Stimulated activated CD4-positive, alpha-beta T cell treated with anti-CD3 and anti-CD28 coated beads, Interleukin-1b, Interleukin-23, amount 100 ng/mL, for 1 hour (primary cell): ENCODE measurements at places on chromosomes 5 and 9.

DNA sequence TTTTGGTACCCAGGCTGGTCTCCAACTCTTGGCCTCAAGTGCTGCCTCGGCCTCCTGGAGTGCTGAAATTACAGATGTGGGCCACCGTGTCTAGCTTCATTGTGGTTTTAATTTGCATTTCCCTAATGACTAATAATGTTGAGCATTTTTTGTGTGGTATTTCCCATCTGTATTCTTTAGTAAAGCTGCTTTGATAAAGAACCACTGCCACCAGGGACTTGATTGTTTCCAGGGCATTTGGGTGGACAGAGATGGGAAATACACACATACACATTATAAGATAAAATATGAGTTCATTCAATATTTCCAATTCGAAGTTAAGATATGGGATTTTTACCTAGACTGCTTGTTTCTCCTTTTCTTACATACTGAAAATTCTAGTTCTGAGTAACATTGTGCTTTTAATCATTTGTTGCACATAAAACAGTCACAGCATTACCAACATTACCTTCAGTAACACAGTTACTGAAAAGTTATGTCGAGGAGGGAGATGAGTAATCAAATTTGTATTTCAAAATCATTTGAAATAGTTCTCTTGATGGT, 28.9 kb downstream of the HABP4 start:
- DNase-seq: no peak

DNA sequence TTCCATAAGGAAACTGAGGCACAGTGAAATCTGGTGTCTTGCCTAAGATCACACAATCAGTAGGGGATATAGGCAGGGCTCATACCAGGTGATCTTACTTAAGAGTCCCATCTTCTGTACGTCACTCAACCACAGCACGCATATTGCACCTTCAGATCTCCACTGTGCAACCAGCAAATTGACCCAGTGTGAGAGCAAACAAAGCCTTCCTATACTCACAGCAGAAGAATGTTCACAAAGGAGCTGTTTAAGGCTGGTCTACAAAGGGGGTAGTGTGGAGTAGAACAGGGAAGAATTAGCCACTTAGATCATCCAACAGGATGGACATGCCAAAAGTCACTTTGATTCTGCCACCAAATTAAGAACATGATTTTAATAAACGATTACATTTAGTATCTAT, 305.9 kb downstream of the SLIT3 start:
- DNase-seq: no peak

GRCh38 chr9:122158202-122158601, 1.4 kb downstream of the NDUFA8 start:
- DNase-seq: no peak

DNA sequence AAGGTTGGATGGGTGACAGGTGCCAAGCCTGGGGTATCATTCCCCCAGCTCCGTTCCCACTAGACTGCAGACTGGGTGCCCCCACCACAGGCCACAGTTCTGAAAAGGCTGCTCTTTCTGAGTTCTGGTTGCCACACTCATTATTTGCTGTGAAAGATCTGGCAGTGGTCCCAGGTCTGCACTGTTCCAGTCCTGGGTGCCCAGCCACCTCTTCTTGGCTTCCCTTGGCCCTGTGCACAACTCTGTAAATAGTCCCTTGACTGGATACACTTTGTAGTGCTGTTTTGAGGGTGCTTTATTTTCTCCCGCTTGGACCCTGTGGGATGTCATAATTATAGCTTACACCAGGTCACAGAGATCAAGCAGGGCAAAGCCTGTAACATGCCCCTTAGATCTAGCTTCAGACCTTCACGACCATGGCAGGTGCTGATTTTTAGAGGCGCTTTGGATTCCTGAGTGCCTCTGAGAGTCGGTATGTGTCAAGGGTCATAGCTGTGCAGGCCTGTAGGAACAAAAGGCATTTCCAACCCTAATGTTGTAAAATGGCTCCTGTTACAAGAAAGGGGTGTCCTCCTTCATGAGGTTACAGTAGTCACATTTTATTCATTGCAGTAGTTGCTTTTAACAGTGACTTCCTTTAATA, 344.9 kb downstream of the ICE1 start:
- no peak for DNase-seq

GRCh38 chr5:82364497-82364896, 86.3 kb upstream of the RPS23 start:
- no peak for DNase-seq

GRCh38 chr5:171975877-171976667, 30.4 kb downstream of the FBXW11 start:
- no peak for DNase-seq

- DNase-seq: peak; percentile 0
Measured at GRCh38 chr9:72557549-72557948, 36.1 kb downstream of the TMC1 start.

- DNase-seq: no peak
Measured at GRCh38 chr9:132059361-132059760, 20.3 kb downstream of the MED27 start.

DNA sequence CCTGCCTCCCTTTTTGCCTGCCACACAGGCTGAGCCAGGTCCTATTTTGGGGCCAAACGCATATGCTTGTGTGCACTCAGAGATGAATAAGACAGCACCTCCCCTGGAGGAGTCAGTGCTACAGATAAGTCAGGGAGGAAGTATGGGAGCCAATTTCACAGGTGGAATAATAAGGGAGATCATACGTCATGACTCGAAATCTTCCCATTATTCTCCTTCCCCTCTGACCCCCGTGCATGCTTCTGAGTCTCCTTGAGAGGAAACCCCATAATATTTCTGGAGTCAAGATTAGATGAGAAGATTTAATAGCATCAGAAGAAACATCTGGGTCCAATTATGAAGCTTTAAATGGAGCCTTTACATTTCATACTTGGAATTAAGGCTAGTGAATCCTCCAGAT, 15.1 kb upstream of the ZCCHC7 start:
- DNase-seq: no peak

- DNase-seq: no peak
Measured at GRCh38 chr9:129209109-129209508, 31.0 kb upstream of the IER5L start.

GRCh38 chr5:72687288-72687687, 129.2 kb upstream of the TNPO1 start:
- no peak for DNase-seq

- DNase-seq: peak; percentile 20
Measured at GRCh38 chr5:134003064-134003816, 1.5 kb downstream of the VDAC1 start.

GRCh38 chr5:10403829-10404228, 37.9 kb upstream of the ROPN1L start:
- DNase-seq: no peak

DNA sequence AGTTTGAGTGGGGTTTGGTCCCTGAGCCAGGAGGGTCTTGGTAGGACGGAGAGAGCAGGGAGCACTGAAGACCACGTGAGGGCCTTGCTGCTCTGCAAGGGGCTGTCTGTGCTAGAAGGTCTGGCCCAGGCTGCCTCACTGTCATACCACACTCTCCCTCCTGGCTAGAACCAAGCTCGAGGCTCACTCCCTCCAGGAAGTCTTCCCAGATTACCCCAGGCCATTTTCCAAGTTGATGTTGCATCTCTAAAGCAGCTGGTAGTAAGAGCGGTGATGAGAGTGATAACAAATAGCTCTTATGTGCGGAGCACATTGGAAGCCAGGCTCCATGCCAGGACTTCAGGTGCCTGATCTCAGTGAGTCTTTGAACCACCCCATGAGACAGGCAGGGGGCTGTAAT, 6.6 kb downstream of the MYMK start:
- DNase-seq: no peak

GRCh38 chr5:147963436-147963835, 57.1 kb upstream of the C5orf46 start:
- DNase-seq: no peak

DNA sequence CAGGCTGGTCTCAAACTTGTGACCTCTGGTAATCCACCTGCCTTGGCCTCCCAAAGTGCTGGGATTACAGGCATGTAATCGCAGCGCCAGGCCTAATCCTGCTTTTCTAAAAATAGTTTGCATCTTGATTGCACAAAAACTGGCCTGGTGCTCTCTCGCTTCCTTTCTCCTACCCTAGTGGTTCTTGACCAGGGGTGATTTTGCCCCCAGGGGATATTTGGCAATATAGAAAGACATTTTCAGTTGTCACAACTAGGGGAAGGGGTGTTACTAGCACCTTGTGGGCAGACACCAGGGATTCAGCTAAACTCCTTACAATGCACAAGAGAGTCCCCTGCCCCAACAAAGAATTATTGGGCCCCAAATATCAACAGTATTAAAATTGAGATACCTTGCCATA, 139.8 kb downstream of the DROSHA start:
- no peak for DNase-seq

DNA sequence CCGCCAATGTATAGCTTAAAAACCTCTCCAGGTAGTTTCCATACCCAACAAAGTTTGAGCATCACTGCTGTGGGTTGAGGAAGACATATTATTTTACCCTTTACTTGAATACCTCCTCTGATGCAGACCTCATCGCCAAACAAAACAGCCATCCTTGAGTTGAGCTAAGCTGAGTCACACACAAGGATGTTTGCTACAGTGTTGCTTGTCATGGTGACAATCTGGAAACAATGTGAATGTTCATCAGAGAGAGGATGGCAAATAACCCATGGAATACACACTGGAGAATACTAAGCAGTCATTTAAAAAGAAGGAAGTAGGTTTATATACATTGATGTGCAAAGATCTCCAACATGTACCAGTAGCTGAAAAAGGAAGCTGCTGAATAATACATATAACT, 41.1 kb upstream of the TCF7 start:
- DNase-seq: no peak

GRCh38 chr5:128053291-128053954, 30.1 kb upstream of the SLC12A2 start:
- no peak for DNase-seq

- DNase-seq: no peak
Measured at GRCh38 chr9:95580812-95581761, 64.3 kb upstream of the PTCH1 start.

GRCh38 chr9:90097237-90097636, 492.4 kb downstream of the GADD45G start:
- DNase-seq: no peak

- no peak for DNase-seq
Measured at GRCh38 chr9:5851445-5851844, 18.5 kb upstream of the ERMP1 start.

- no peak for DNase-seq
Measured at GRCh38 chr5:6183391-6184390, 194.7 kb downstream of the MED10 start.

DNA sequence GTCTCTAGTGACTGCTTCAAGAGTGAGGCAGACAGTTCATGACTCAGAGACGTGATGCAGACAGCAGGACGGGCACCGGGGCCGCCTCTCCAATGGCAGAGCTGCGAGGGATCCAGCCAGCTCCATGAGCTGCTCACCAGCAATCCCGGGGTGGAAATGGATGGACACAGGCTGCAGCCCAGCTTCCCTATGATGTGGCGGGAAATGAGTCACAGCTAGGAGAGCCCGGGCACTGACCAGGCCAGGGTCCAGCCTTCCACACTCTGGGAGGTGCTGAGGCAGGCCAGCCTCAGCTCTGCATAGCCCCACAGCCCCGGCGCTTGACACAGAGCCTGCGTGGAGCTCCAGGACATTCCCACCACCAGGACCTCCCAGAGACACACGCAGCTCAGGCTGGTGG, 244.8 kb upstream of the IRX2 start:
- DNase-seq: no peak

DNA sequence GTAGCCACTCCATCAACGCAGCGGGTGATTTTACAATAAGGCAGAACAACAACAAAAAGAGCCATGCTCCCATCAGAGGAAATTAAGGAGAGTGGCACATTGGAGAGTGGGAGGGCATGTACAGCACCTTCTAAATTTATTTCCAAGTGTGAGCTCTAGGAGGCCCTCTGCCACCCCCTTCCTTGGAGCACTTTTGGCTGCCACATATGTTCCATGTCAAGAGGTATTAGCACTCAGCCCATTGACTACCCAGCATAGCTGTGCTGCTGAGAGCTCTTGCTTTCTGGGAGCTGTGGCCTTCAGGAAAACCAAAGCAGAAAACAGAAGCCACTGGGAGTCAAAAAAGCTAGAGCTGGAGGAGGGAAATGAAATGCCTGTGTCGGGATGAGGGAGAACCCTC, 200.2 kb upstream of the PANK3 start:
- DNase-seq: no peak

DNA sequence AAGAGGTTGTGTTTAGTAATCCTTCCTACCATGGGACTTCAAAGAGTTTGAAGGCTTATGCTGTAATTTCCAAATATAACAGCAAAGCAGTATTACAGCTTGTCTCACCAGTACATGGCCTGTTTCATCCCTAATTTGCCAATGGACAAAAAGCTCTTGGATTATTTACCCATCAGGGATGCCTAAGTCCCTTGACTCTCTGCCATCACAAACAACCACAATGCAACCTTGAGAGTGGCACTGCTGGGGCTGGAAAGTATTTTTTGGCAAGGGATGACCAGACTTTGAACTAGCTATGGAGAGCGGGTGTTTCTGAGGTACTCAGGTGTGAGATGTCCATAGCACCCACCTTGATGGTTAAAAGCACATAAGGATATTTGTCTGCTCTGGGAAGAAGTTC, 9.1 kb downstream of the MAMDC2 start:
- no peak for DNase-seq

DNA sequence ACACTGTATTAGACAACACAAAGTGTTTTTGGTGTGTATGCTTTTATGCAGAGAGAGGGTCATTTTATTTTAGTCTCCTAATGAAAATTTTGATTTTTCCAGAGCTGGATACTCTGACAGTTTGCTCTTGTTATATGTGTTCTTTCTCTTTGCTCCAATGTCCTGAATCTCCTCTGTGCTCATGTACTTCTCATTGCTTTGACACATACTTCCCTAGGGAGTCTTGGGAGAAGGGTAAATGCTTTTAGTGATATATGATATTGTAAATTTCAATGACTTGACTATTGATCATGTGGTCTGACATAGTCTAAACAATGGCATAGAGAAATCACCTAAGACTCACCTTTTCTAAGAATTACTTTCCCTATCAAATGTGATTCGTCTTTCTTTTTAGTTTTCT, 972.6 kb upstream of the EDIL3 start:
- no peak for DNase-seq

- DNase-seq: no peak
Measured at GRCh38 chr5:115168829-115169486, 750 bp downstream of the TRIM36 start.

DNA sequence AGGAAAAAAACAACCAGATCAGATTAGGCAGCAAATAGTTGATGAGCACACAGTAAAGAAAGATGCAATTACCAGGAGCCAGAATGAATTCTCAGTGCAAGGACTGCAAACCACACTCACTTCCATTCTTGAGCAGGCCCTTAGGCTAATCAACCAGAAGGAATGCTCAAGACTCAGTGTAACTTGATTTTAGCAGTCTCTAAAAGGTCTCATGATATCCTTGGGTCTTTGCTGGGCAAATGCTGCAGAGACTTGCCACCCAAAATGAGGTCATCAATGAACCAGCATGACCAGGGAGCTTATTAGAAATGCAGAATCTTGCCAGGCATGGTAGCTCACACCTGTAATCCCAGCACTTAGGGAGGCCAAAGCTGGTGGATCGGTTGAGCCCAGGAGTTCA, 20.1 kb upstream of the TMEM245 start:
- no peak for DNase-seq

DNA sequence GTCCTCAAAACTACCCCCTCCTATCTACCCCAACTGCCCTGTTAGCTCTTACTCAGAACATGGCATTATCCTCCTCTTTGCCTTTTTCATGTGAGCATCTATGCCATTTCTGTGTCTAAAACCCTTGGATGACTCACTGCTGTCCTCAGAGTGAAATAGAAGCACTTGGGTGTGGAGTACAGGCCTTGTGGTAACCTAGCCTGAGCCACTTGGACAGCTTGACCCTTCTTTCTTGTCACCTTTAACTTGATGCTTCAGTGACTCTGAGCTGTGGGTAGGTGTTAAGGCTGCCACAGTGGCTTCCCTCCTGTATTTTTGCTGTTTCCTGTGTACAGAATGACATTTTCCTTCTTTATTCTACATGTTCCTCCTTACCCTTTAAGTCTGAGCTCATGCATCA, 391.4 kb downstream of the SH3GL2 start:
- no peak for DNase-seq
